ENCODE measurements at places on chromosomes 6 and 20.
A peak's percentile ranks its signal among the peaks of the same experiment; 100 is the strongest.

DNA sequence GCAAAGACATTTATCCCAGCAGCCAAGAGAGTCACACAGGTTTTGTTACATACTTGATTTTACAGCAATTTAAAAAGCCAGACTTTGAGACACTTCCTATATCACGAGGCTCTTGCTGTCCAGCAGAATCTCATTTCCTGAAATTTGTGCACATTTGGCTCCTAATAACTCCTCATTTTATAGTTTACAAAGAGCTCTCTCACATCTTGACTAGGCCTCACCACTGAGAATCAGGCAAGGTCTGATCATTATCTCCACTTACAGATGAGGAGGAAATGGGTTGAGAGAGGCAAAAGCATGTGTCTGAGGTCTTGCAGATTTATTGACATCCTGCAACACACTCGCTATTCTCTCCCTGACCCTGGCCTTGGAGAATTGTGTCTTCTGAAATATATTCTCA lies 426.8 kb downstream of the MAFB start:
- no peak for DNase-seq

DNA sequence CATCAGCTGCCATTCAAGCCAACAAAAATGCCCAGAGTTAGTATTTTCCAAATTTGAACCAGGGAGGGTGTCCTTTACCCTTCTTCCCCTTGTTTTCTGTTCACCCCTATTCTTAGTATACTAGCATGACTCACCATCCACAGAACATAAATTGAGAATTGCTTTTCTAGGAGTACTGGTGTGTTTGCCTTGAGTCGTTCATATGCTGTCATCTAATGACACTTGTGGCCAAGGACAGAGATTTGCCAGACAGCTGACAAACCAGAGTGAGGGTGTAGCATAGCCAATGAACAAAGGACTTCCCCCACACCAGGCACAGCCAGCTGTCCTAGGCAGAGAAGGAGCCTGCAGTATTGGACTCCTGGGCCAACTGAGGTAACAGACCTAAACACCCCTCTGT lies 62.2 kb downstream of the FILIP1 start:
- DNase-seq, result no peak

GRCh38 chr6:146938266-146938665 lies 266.0 kb upstream of the STXBP5 start:
- no peak for DNase-seq

- no peak for DNase-seq
Observed at GRCh38 chr20:54026295-54027064, 43.9 kb downstream of the BCAS1 start.

- no peak for DNase-seq
Observed at GRCh38 chr6:107647439-107647948, 157.6 kb downstream of the SOBP start.

DNA sequence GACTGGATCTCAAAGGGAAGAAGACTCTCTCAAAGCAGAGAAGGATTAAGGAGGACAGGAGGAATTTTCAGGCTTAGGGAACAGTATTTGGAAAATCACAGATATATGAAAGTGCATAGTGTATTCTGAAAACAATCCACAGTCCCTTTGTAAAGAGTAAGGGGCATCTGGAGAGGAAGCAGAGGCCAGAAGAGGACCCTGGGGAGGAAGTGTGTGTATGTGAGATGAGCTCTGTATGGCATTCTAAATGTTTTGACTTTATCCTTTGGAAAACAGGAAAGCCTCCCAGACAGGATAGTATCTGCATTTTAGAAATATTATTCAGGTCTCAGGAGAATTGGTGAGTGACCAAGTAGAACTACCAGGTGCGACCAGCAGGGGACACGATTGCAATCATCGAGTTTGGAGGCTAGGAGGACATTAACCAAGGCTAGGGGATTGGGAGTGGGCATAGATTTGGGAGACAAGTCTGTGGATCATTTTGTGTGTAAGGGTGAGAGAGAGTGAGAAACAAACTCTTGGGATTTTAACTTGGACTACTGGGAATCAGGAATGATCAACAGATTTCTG lies 38.3 kb upstream of the FAM184A start:
- DNase-seq, result no peak

- DNase-seq, result no peak
Observed at GRCh38 chr6:3843379-3844096, 5.6 kb upstream of the FAM50B start.

DNA sequence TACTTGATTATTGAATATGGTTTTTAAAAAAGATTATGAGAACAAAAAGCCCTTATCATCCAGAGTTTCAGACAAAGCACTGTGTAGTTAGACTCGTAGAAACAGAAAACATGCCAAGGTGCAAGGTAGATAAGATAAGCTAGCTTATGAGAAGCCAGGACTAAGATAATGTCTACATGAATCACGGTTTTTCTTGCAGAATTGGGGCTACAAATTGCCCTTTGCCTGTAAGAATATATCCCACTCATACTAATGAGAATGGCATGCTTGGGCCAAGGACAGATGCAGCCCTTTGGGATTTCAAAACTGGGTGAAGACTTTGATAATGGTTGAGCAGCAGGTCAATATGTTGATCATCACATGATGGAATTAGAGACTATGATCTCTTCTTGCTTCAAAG lies 165.3 kb upstream of the PREP start:
- peak; percentile 65 for DNase-seq

- peak; percentile 60 for DNase-seq
Observed at GRCh38 chr6:107129370-107129925, 14.1 kb upstream of the BEND3 start.

DNA sequence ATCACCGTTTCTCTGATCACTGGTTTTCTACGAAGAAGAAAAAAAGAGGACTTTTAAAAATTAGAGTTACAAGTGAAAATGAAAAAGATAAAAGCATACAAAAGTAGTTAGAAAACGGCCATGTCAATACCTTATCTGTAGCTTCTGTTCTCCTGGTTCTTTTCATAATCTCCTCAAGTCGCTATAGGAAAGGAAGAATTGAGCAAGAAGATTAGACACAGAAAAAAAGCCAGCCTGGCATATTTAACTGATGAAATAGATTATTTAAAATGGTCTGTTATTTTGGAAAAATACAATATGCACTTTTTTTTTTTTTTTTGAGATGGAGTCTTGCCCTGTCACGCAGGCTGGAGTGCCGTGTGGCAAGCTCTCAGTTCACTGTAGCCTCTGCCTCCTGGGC lies 70.2 kb upstream of the BCLAF1 start:
- no peak for DNase-seq

- no peak for DNase-seq
Observed at GRCh38 chr6:131657630-131658111, 20.6 kb downstream of the ENPP3 start.

DNA sequence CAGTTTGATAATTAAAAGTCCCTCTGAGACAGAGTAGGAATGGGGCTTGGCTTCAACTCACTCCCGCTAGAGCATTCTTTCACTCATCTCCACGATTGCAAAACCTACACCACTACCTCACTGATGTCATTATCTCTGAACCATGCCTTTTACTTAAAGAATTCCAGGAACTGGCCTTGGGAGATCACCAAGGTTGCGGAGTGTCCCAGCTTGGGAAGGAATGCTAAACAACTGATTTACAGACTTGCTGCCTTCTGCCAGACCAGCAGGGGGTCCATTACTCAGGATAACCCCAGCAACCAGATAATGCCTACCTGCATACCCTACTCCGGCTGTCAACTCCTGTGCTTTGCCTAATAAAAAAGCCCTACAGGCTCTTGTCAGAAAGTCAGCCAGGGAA lies 102.2 kb upstream of the RALGAPA2 start:
- no peak for DNase-seq

- no peak for DNase-seq
Observed at GRCh38 chr20:62307226-62308101, 4.7 kb downstream of the ADRM1 start.

GRCh38 chr20:17395729-17396128 lies 135.4 kb downstream of the BFSP1 start:
- no peak for DNase-seq

- DNase-seq, result peak; percentile 59
Observed at GRCh38 chr6:129575378-129576118, 134.4 kb downstream of the ARHGAP18 start.

DNA sequence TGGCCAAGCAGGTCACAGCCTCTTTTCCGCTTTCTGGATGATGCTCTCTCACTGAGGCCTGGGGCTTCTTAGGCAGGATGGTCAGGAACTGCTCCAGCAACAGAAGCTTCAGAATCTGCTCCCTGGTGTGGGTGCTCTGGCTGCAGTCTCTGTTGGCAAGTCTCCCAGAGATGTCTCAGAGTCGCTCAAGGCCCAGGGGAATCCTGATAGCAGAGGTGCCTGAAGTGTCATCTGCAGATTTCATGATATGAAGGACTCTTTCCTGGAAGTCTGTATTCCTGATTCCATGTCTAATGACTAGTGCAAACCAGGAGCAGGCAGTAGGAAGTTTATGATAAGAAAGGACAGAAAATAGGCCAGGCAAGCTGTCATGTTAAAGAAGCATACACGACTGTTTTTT lies 20.3 kb downstream of the ZSCAN31 start:
- no peak for DNase-seq

DNA sequence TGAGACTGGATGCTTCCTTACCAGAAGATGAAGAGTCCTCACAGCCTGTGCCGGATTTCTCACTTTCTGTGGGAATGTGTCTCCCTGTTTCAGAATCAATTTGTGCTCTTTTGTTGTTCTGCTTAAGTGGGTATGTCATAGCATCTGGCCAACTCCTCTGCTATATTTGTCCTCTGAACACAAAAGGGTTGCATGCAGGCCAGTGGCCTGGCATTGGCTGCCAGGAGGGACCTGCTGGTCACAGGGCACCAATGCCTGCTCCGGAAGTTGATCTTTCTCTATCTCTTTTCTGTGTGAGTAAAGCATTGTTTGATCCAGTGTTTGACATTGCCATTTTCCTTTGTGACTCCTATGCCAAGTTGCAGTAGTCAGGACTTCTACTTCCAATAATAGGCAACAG lies 47.8 kb downstream of the JARID2 start:
- DNase-seq, result no peak

- DNase-seq, result peak; percentile 8
Observed at GRCh38 chr20:21075471-21075870, 30.7 kb downstream of the LINC00237 start.

GRCh38 chr6:52505726-52506409 lies 71.0 kb downstream of the TRAM2 start:
- no peak for DNase-seq

- peak; percentile 80 for DNase-seq
Observed at GRCh38 chr6:147506704-147507114, 1.8 kb upstream of the SAMD5 start.

GRCh38 chr6:144215402-144215931 lies 65.2 kb downstream of the STX11 start:
- no peak for DNase-seq

GRCh38 chr6:100346828-100347227 lies 117.9 kb downstream of the SIM1 start:
- DNase-seq, result no peak

- peak; percentile 69 for DNase-seq
Observed at GRCh38 chr20:13735826-13736225, 48.9 kb downstream of the ESF1 start.

DNA sequence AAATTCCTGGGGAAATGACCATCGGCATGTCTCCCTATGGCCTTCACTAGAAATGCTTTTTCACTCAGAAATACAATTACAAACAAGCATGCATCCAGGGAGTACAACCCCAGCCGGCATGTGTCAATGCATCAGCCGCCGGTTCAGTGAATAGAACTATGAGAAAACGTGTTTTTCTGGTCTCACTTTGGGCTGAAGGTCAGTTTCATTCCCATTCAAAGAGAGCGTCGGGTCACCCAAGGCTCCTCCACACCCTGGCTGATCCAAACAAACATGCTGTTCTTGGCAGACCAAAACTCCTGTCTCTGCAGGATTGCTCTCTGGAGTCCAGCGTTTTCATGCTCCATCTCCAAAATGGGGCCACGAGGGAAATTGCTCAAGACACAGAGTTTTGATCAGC lies 35.5 kb upstream of the NXT1 start:
- DNase-seq, result no peak

DNA sequence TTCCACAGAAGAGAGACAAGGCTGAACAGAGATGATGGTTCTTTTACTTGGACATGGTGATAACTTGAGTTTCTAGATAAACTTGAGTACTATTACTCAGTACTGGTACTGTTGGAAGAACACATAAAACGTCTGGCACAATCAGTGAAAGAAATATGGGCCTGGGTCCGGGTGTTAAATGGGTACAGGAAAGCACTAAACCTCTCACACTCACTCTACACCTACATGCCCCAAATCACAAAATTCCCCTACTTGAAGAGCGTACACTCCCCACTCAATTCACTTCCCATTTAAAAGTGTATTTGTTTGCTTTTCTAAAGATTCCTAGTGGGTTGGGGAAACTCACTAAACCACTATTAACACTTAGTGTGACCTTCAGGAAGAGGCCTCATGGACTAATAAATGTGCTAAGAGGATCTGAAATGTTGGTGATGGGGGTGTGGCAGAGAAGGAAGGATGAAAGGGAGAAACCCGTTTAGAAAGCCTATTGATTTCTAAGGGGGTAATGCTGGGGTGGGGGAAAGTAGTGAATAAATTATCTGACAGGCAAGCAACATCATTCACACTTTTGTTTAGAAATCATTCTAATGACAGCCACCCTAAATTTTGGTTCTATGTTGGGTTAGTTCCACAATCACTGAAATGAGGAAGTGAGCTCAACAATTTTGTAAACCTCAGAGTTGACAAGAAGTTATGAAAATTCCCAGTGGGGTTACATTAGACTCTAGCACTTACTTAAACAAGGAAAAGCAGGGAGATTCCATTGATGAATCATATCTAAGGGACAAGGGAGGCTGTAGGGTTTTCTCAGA lies 222.6 kb upstream of the MARCKS start:
- DNase-seq, result no peak

GRCh38 chr6:83917001-83917400 lies 57.5 kb downstream of the CYB5R4 start:
- no peak for DNase-seq

GRCh38 chr6:111417181-111417585 lies 65.8 kb downstream of the REV3L start:
- no peak for DNase-seq

DNA sequence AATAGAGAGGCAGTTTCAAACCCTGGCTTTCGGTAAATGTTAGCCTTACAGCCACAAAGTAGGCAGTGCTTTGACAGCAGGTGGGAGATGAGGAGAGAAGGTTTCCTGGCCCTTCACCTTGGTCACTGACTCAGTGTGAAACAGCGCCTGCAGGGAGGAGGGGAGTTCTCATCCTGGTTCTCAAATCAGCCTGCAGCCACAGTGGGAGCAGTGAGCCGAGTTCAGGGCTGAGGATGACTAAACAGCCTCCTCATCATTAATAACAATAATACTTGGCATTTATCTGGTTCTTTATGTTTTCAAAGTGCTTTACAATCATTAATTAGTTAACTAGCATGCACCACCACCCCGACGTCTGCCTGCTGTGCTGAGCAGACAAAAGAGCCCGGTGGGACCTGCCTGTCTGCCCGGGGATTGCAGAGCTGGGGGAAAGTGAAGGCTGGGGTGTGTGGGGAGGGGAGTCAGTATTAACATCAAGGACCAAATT lies 59.6 kb downstream of the PRDM1 start:
- DNase-seq, result no peak

GRCh38 chr20:34892671-34893070 lies 16.3 kb downstream of the ACSS2 start:
- no peak for DNase-seq

DNA sequence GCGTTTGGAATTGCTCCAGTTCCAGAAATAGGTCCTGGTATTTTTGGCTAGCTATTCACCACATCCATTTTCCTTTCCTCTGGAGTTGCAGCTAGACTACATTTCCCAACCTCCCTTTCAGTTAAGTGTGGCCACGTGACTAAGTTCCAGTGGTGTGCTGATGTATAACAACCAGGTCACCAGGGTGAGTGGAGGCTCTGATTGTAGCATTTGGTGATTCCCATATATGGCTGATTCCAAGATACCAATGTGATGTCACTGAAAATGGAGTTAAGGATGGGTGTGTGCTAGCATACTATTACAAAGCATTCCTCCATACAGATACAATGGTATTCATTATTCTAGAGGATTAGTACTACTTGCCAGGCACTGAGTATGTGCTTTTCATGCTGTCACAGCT lies 49.7 kb upstream of the STK35 start:
- DNase-seq, result no peak
